CD4-positive, alpha-beta T cell treated with Interleukin-17A for 4 hours (primary cell): ENCODE measurements at places on chromosomes 6 and 20.

DNA sequence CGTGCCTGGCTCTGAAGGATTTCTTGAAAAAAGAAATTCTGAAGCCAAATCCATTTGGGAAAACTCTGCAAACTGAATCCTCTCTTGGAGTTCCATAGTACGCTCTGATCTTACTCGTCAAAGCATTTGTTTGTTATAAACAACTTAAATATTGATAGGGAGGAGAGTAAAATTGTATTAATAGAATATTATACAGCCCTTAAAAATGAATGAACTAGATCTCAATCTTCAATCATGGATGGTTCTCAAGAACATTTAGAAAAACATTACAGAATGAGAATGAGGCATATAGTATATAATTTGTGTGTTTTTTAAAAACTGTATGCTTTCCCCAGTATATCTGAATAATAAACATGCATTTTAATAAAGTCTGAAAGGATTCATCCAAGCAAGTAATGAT lies 24.8 kb downstream of the KCTD20 start:
- no peak for DNase-seq

- no peak for DNase-seq
Measured at GRCh38 chr20:10131732-10132345, 86.8 kb upstream of the SNAP25 start.

DNA sequence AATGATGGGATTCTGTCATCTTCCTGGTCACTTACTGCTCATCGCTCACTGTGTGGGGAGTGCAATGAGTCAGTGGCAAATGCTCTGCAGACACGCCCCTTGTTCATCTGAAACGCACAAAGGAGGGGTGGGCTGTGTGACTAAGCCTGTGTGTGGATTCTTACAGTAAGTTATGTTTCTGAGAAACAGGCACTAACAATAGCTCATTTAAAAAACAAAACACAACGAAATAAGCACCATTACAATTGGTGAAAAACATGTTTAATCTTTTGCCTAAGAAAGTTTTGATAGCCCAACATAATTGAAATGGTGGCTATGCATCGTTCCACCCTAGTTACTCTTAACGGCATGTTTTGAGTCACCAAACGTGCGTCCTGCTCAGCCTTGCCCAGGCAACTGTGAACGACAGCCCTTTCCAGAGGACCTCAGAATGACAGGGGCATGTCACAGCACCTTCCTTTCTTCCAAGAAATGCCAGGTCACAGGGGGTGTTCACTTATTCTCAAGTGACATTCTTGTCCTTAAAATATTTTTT lies 118.4 kb upstream of the SGK1 start:
- DNase-seq = peak; percentile 68

DNA sequence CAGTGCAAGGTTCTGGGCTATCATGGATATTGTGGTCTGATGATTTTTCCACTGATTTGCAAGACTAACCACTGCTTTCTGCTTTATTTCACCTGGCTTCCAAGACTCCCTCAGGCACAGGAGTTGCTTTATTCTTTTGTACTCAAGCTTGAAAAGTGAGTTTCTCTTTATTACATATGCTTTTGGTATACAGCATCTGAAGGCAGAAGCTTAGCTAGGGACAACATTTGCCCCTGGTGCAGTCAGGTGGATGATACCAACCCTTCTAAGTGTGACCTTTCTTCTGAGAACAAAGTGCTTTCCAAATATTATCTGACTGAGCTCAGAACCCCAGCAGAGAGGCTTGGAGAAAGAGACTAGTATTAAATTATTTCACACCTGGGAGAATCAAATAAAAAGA lies 94.0 kb upstream of the PHACTR1 start:
- DNase-seq = no peak

- DNase-seq = no peak
Measured at GRCh38 chr6:138847884-138848283, 52.0 kb downstream of the ECT2L start.

DNA sequence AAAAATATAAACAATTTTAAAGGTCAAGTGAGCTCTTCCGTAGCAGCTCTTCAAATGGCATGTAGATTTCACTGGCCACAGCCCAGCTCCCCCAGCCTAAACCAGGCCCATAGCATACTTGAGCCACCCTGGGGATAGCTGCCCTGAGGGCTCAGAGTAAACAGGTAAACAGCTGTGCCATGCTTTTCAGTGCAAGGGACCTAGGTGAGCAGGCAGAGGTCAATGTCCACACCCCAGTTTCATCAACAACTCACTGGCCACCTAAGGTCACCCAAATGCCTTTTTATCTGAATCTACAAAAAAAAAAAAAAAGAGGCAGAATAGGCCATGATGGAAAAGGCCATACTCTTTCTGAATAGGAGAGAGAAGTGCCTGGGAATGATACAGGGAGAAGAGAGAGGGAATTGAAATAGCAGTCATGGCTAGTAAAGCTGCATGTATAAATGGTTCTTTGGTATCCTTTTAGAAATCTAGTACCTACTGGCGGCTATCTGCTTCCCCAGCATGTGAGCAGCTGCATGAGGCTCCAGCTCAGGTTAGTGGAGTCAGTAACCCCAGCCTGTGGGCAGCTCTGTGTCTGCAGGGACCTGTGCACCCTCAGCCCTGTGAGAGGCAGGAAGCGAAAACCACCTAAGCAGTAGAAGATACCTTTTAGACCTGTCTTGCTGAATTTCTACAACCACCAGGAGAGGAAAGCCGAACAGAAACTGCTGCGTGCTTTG lies 77.0 kb downstream of the FOXA2 start:
- no peak for DNase-seq

DNA sequence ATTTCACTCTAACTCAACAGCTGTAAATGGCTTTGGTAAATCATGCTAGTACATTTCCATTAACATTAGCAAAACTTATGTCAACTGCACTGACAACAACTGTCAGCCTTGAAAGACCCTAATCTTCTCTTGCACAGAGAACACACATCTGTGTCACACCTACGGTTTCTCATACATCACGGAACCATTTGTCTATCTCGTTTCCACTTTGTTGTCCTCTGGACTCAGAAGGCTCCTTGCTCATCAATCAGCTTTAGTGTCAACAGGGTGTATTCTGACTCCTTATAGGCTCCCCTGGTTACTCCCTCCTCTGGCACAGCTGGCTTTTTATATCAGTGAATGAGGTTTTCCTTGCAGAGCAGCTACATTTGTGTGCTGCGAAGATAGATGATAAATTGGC lies 49.3 kb downstream of the CD83 start:
- DNase-seq = no peak

DNA sequence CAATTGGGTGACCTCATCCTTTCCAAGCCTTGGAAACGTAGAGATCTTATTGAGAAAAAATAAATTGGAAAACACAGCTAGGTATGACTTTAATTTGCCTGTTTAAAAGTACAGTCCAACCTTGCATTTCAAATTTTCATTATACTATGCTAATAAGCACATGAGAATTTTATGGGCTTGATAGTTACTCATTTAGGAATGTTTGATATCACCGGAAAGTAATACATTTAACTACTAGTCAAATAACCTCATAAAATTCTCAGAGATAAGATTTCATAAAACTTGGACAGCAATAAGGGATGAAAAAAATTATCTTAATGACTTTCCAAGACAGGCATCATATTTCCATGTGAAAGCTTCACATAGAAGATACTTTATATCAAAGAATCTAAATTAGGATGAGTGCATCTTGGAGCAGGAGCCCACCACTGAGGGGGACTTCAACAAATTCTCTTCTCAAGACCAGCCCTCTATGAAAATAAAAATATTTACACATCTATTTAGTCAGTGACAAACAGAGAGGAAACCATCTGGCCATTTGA lies 236.3 kb downstream of the EPHA7 start:
- no peak for DNase-seq

GRCh38 chr6:92706976-92707375 lies 712.4 kb downstream of the EPHA7 start:
- no peak for DNase-seq

DNA sequence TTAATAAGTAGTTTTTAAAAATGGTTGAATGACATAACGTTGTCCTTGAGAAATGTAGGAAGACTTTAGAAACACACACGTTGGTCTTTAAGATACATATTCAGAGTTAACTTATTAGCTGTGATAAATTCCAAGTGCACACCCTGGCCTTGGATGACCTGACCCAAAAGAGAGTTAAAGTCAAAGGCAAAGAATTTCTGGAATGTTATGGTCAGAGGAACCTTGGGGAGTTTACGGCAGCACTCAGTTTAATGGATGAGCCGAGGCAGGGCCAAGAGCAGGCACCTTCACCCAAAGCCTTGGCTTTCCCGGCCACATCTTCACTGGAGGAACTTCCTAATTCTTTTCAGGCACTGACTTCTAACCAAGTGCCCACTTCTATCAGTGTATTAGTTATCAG lies 200.5 kb downstream of the SMOC2 start:
- no peak for DNase-seq

GRCh38 chr6:21732731-21733130 lies 139.2 kb downstream of the SOX4 start:
- DNase-seq = no peak

DNA sequence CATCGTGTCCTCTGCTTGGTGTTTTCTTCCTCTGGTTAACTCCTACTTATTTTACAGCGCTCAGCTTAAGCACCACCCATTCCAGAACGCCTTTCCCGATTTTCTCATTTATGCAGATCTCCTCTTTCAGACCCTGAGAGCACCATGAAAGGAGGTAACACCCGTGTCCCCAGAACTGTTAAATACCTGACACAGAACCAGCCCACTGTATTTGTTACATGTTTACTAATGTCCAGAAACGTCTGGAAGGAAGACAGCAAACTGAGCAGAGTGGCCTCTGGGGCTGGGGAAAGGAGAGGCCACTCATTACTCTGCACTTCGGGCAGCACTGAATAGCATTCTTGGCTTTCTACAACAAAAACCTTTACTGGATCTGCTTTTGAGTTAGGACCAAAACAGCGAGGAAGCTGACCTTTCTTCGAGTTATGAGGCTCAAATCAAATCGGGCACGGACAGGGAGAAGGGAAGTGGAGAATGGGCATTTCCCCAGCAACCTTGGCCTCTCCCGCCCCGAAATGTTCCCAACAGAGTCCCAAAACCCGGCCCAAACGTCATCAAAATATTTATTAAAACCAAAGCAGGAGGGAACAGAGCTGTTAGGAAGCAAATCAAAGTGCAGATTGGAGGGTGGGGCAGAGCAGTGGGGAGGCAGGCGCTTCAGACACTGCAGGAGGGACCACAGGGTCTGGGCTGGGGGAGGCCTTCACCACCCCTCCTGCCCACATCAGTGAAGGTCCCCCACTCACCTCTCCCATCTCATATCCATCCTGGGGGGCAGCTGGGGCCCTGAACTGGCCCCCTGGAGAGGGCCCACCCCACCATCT lies 1.1 kb upstream of the NECAB3 start:
- DNase-seq = no peak

GRCh38 chr6:157850030-157850429 lies 27.0 kb downstream of the SNX9 start:
- no peak for DNase-seq

DNA sequence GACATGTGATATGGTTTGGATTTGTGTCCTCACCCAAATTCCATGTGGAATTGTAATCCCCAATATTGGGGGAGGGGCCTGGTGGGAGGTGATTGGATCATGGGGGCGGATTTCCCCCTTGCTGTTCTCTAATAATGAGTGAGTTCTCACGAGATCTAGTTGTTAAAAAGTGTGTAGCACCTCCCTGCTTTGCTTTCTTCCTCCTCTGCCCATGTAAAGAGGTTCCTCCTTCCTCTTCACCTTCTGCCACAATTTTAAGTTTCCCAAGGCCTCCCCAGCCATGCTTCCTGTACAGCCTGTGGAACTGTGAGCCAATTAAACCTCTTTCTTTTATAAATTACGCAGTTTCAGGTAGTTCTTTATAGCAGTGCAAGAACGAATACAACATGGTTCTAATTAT lies 2.1 kb upstream of the ZNF451 start:
- DNase-seq = no peak

DNA sequence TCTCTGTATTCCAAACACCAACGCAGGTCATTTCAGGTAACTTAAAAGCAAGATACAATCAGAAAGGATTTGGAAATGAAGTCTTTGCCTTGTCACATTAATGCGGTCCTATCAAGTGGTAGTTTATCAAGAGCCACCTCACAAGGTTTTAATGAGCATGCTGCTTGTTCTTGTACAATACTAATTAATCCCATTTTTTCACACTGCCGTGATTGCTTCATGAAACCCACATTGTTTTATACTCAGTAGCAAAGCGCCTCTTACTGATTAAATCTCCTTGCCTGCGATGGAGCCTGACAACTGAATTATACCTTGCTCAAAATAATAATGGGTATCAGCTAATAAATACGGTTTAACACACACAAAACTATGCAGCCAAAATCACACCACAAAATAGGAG lies 234.1 kb upstream of the TSHZ2 start:
- no peak for DNase-seq

- DNase-seq = no peak
Measured at GRCh38 chr20:5127859-5128424, 1.1 kb downstream of the CDS2 start.

- DNase-seq = no peak
Measured at GRCh38 chr20:1269850-1270249, 3.8 kb downstream of the SNPH start.

- no peak for DNase-seq
Measured at GRCh38 chr6:164401871-164402270, 907.5 kb downstream of the C6orf118 start.
